H1 (cell line): ENCODE measurements at places on chromosomes 2 and 18.

- no peak for DNase-seq
These were observed 24.7 kb downstream of the PKDCC start for GRCh38 chr2:42072349-42073118.

- DNase-seq, result no peak
These were observed 188.3 kb upstream of the SLC39A10 start for GRCh38 chr2:195468771-195469170.

GRCh38 chr2:101151859-101152271 is 683 bp upstream of the TBC1D8 start:
- no peak for DNase-seq

DNA sequence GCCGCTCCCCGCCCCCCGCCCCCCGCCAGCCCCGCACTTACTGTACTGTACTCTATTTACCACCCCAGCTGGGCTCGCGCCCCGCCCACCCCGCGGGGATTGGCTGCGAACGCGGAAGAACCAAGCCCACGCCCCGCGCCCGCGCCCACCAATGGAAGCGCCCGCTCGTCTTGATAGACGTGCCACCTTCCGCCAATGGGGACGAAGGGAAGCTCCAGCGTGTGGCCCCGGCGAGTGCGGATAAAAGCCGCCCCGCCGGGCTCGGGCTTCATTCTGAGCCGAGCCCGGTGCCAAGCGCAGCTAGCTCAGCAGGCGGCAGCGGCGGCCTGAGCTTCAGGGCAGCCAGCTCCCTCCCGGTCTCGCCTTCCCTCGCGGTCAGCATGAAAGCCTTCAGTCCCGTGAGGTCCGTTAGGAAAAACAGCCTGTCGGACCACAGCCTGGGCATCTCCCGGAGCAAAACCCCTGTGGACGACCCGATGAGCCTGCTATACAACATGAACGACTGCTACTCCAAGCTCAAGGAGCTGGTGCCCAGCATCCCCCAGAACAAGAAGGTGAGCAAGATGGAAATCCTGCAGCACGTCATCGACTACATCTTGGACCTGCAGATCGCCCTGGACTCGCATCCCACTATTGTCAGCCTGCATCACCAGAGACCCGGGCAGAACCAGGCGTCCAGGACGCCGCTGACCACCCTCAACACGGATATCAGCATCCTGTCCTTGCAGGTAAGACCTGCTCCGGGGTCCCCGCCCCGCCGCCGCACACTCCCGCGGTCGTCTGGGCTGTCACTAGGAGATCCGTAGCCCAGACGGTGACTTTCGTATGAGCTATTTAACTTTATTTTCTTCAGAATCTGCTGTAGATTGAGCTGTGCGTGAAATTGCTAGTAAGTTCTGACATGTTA is at the start of gene ID2:
TSS of gene ID2 (plus strand) at position 271 of the 907 bp plus-strand sequence. CDS start at position 381, 110 bp downstream.
- DNase-seq, result peak; percentile 94

- no peak for DNase-seq
These were observed 31.1 kb upstream of the CD8A start for GRCh38 chr2:86821842-86822241.

GRCh38 chr2:26172871-26173775 is at the start of gene GAREM2:
GAREM2 (plus strand) TSS chr2:26173088; CDS start chr2:26173221, 133 bp downstream.
- DNase-seq, result no peak

DNA sequence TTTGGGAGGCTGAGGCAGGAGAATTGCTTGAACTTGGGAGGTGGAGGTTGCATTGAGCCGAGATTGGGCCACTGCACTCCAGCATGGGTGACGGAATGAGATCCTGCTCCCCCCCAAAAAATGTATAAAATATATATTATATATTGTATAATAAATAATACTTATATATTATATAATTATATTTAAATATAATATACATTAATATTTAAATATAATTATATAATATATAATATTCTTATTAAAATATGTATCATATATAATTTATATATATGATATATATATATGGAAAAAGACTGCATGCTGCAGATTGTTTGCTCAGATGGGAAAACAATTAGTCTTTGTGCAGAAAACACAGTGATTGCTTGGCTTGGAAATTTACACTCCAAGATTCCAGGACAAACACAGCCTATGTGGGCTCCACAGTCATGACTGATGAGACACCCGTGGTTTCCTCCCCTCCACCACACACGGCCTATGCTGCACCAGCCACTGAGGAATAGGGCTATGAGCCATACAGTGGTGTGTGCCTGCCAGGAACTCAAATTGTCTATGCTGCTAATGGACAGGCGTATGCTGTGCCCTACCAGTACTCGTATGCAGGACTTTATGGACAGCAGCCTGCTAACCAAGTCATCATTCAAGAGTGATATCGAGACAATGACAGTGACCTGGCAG is 30.0 kb downstream of the PMAIP1 start:
- DNase-seq, result no peak

- DNase-seq, result no peak
These were observed 127.4 kb upstream of the CYP26B1 start for GRCh38 chr2:72275084-72275483.
